ENCODE measurements at places on chromosomes 7 and 10. TPM values are rescaled to one million over a fixed set of nuclear protein-coding genes. Genes with fewer than 3 reads are reported as not detected.

DNA sequence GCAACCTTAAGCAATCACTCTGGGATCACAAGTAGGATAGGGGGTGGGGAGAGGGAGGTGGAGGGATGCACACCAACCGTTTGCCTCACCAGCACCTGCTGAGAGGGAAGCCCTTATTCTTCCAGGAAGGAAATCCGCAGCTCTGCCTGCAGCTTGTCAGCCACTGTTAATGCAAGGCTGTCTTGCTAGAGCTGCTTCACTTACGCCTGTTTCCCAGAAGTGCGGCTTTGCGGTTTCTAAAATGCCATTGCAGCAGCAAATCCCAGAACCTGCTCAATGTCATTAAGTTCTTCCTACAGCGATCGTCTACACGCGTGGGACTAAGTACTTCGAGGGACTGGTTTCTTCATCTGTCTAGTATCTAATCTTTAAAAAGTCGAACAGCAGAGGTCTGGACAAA is 191.1 kb downstream of the ZMYND11 start:
- no peak overlapping the region for H3K27ac ChIP-seq
- peaks cover 25% of the 10 kb centered on the region for H3K4me1 ChIP-seq
- no peak for DNase-seq
- no peak overlapping the region for H3K4me3 ChIP-seq
- no peaks in the 10 kb centered on the region for H3K36me3 ChIP-seq

GRCh38 chr10:2173327-2173726 is 436.0 kb upstream of the ADARB2 start:
- H3K4me3 ChIP-seq, result no peak overlapping the region
- H3K27me3 ChIP-seq, result no peaks in the 10 kb centered on the region
- H3K27ac ChIP-seq, result no peak overlapping the region
- no peaks in the 10 kb centered on the region for H3K4me1 ChIP-seq

Gene RAPGEF5
- 0.72 TPM for total RNA-seq

Gene PGAM1
- total RNA-seq, result 362 TPM

Gene CALML3
- not detected for total RNA-seq

DNA sequence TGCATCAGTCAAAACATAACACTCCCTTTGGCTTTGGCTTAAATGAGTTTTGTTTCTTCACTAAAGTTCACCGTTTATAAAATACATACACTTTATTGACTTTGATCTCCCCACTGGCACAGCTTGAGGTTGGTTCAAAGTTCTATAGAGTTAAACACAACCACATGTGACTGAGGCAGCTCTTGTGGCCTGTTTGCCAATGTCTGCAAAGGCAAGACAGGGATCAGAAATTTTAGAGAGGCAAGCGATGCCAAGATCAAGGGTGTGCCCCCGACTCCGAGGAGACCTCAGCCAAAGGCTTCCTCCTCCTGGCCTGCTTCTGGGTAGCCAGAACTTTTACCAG is 129.8 kb upstream of the JCAD start:
- no peaks in the 10 kb centered on the region for H3K36me3 ChIP-seq
- no peak for DNase-seq
- H3K4me3 ChIP-seq, result no peak overlapping the region
- H3K27ac ChIP-seq, result no peak overlapping the region

Gene SLC18A2
- not detected for total RNA-seq

DNA sequence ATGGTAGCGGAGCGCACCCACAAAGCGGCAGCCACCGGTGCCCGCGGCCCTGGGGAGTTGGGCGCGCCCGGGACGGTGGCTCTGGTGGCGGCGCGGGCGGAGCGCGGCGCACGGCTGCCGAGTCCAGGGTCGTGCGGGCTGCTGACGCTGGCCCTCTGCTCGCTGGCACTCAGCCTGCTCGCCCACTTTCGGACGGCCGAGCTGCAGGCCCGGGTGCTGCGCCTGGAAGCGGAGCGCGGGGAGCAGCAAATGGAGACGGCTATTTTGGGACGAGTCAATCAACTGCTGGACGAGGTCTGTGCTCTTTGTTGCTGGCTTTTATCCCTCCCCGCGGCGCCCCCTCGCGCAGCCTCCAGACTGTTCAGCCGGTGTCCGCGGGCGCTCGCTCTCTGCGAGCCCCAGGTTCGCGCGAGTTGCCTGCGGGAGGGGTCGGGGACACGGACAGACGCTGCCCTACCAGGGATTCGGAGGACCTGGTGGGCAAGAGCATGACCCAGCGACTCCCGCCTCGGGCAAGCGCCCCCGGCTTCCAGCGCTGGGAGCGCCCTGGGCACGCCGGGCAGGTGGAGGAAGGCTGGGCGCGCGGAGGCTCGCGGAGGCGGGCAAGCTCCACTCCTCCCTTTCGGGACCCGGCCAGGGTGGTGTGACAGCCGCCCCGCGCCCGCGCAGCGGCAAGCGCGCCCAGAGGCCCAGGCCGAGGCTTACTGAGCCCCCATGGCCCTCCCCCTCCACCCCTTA is 887 bp downstream of the COL13A1 start:
- peaks cover 46% of the 10 kb centered on the region for H3K27me3 ChIP-seq
- no peak for DNase-seq
- H3K36me3 ChIP-seq, result no peaks in the 10 kb centered on the region
- peak overlapping the region; percentile 72 for H3K4me3 ChIP-seq
- H3K27ac ChIP-seq, result no peak overlapping the region

- peak overlapping the region; percentile 73 for H3K4me3 ChIP-seq
- peak; percentile 59 for DNase-seq
- peaks cover 5% of the 10 kb centered on the region for H3K36me3 ChIP-seq
- H3K27me3 ChIP-seq, result no peaks in the 10 kb centered on the region
- H3K4me1 ChIP-seq, result peaks cover 100% of the 10 kb centered on the region
- peak overlapping the region; percentile 99 for H3K27ac ChIP-seq
Measured at GRCh38 chr10:22630234-22631174, 83.9 kb downstream of the PIP4K2A start.

GRCh38 chr10:17671307-17671706 is 27.4 kb downstream of the STAM start:
- no peak overlapping the region for H3K27ac ChIP-seq
- DNase-seq, result no peak
- H3K4me1 ChIP-seq, result peaks cover 79% of the 10 kb centered on the region
- H3K4me3 ChIP-seq, result no peak overlapping the region

Gene ADAM22
- 3.2 TPM for total RNA-seq

Data from activated T-cell treated with anti-CD3 and anti-CD28 coated beads, Interleukin-2, amount 50 U/mL, for 72 hours (primary cell).